AG09309 (cell line): ENCODE measurements at places on chromosomes 5 and 9.

DNA sequence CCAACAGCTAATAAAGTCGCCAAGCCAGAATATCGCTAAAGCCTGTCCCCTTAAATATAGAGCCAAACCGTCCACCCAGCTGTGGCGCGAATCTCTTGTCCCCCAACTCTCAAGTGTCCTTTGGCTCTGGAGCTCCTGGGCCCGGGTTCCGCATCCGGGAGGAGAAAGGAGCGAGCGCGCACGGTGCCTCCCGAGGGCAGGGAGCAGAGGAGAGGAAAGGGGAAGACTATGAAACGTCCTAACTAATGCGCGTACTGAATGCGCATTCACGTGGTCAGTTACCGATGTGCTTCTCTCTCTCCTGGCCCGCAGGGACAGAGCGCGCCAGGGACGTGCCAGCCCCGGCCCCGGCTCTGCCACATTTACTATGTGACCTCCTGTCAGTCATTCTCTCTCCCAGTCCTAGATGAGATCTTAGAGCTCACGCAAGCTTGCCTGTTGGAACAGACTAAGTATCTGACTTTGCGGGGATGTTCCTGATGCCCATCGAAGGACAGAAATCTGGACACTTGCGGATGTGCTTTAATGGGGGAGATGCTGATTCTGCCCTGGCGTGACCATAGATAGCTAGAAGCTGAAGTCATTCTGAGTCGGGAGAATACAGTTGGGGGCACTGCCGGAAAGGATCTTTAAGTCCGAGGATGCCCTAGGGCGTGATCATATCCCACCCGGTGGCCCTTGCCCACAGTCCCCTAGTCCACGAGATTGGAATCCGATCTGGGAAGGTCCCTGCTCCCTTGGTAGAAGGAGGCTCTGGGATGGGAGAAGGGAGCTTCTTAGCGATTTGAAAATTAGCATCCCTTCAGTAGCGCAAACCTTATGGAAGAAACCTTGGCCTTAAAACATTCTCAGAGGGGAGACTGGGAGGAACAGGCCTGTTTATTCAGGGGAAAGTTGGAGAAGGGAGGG is 5.7 kb upstream of the EBF1 start:
- DNase-seq = no peak

DNA sequence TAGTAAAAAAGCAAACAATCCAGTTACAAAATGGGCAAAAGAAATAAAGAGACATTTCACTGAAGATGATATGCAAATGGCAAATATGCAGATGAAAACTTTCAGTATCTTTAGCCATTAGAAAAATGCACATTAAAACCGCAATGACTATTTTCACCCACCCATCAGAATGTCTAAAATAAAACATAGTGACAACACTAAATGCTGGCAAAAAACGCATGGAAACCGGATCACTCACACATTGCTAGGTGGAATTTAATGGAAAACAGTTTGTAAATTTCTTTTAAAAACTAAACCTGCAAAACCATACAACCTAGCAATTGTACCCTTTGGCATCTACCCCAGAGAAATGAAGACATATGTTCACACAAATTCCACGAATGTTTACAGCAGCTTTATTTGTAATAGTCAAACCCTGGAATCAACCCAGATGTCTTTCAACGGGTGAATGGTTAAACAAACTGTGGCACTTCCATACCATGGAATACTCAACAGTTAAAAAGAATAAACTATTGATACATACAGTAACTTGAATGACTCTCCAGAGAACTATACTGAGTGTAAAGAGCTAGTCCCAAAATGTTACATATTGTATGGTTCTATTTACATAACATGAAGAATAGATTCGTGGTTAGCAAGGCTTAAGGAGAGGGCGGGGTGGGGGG is 17.2 kb upstream of the PAM start:
- DNase-seq = no peak

- DNase-seq = no peak
Observed at GRCh38 chr5:2111569-2112105, 228.9 kb upstream of the IRX4 start.

DNA sequence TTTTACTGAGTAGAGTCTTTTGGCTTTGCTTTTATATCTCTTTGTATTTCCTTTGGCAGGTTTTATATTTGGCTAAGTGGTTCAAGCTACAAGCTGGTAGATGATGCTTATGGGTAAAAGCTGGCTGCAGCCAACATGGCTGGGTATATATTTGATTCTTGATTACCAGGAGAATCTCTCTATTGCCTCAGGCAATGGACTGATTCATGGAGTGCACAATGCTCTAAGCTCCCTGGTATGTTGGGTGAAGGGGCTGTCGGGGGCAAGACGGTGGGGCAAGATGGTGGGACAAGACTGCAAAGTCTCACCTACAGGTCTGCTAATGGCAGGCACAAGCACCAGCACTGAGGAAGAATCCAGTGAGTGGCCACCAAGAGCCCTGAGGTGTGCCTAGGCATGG is 366.6 kb downstream of the DMAC1 start:
- DNase-seq = no peak

GRCh38 chr9:91500509-91501014 is 76.9 kb upstream of the NFIL3 start:
- DNase-seq = peak; percentile 68

GRCh38 chr9:136648751-136649150 is 14.0 kb upstream of the EGFL7 start:
- DNase-seq = no peak

DNA sequence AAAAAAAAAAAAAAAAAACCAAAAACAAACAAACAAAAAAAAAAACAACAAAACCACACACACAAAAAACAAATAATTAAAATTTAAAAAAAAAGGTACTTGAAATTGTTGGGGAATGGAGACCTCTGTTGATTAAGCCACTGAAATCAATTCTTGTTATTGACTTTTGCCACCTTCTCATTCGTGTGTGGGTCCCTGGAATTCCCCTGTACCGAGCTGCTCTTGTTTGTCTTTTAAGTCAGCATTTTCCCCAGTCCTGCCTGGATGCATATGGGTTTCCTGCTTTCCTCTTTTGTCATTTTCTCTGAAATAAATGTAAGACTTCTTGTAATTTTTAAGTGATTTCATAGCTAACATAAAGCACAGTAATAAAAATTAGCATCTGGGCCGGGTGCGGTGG is 45.5 kb downstream of the GPBP1 start:
- no peak for DNase-seq

DNA sequence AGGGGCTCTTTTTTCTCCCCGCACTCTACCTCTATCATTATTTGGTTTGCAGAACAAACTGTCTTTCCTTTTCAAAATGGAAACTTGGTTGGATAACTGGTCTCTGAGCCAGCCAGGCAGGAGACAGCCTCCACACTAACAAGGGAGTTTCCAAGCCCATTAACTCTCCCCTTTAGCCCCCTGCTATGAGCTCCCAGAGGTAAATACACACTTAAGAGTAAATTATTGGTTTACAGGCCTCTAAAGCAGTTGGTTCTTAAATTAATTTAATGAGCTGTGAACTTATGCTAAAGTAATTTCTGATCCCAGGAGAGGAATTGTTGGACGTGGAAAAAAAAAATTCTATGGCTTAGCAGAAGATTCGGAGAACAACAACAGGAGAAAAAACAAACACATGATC is 30.3 kb downstream of the EPB41L4A start:
- no peak for DNase-seq

DNA sequence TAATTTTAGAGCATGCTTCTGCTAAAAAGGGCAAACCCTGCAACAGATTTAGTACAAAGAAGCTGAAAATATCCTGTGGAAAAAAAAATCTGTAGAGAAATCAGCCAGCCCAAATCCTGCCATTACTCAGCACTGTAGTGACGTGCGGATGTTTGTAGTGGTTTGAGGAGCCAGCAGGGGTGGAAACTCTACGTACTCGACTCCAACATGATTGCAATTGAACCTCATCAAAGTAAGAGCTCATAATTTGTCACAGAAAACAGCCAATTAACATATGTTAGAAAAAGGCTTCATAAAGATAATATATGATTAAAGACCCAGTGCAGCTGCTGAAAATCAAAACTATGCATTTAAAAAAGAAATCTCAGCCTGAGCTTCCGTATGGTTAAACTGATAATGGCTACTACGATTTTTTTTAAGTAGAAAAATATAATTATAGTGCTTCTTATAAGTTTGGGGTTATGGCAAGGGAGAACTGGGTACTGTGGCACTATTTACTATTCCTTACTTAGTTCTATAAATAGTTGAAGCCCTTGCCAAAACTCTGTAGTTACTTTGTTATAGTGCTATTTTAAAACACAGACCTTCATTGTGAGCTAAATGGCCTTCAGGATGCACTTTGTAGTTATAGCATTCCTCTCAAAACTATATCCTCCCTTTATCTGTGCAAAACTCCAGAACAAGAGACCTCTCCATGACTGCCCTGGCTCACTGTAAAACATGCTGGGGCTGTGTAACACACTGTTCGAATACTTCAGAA is 49.4 kb downstream of the MEF2C start:
- DNase-seq = peak; percentile 16

DNA sequence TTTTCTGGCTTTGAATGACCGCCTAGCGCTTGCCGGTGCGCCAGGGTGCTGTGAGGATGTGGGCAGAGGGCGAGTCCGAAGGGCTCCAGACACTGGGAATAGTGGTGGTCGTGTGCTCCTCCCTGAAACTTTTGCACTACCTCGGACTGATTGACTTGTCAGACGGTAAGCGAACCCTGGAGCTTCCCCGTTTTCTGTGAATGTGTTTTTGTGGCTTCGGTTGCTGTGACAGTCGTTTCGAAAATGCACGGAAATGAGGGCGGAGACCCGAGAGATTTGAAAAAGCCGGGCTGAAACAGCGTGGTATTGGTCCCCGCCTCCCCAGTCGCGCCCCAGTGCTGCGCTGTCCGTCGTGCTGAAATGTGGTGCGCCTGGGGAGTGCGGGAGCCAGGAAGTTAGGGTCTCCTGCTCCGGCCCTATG is 102.5 kb upstream of the GABRP start:
- DNase-seq = no peak

DNA sequence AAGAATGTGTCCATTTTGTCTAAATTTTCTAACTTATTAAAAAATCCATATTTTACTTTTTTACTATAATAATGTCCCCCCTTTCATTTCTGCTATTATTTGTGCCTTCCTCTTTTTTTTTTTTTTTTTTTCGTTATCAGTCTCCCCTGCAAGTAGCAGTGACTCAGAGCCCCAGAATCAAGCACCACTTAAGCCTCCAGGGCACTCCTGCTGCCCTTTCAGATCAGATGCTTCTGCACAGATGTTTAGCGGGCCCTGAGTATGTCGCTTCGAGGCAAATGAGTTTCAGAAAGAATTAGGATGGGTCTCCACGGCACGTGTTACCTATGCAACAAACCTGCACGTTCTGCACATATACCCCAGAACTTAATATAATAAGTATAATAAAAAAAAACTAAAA is 11.7 kb downstream of the MED7 start:
- no peak for DNase-seq

DNA sequence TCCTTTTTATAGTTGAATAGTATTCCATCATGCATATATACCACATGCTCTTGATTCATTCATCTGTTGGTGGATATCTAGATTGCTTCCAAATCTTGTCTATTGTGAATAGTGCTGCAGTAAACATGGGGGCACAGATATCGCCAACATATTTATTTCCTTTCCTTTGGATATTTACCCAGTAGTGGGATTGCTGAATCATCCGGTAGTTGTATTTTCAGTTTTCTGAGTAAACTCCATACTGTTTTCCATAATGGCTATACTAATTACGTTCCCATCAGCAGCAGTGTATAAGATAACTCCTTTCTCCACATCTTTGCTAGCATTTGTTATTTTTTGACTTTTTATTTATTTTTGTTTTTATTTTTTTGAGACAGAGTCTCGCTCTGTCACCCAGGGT is 3.3 kb downstream of the SNX2 start:
- no peak for DNase-seq

DNA sequence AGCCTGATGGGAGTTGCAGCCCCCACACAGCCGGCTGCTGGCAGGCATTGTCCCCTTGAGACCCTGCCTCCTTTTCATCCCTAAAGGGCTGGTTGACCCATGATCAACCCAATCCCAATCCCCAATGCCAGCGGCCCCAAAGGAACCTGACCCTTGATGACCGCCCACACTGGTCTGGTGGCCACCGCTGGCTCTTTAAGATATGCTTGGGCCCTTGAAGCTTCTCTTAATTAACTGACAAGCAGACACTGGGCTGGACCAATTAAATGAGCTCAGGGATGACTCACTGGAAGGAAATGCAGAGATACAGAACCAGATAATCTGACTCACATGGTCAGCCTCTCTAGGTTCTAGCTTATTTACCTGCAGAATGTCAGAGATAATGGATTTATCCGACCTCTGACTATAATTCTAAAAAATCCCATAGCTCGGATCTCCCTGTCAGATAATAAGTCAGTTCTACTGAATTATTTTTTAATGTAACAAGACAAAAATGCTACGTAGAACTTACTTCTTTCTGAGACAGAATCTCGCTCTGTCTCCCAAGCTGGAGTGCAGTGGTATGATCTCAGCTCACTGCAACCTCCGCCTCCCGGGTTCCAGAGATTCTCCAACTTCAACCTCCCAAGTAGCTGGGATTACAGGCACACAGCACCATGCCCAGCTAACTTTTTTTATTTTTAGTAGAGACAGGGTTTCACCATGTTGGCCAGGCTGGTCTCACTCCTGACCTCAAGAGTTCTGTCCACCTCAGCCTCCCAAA is 11.1 kb upstream of the MLANA start:
- DNase-seq = peak; percentile 32

DNA sequence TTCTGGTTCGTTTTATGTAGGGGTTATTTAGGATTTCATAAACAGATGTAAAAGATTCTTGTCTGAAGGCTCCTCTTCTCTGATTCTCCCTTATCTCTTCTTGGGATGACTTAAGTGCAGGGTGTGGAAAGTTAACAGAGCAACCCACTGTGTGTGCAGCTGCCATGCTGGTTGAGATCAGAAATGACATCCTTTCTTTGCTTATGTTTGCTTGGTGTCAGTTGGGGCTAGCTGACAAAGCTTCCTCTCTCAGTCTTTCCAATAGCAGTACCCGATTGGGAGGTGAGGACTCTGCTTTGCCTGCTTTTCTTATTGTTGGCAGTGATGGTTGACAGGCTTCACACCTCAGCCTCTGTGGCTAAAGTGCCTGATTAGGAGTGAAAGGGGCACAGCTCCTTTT is 26.5 kb downstream of the OGN start:
- no peak for DNase-seq

GRCh38 chr9:35615981-35616680 is 2.1 kb downstream of the CD72 start:
- DNase-seq = no peak

GRCh38 chr5:2373631-2374030 is 377.8 kb downstream of the IRX2 start:
- no peak for DNase-seq

- no peak for DNase-seq
Observed at GRCh38 chr9:2465921-2466460, 155.6 kb upstream of the VLDLR start.

- DNase-seq = no peak
Observed at GRCh38 chr9:111897601-111898137, 1.1 kb downstream of the UGCG start.

DNA sequence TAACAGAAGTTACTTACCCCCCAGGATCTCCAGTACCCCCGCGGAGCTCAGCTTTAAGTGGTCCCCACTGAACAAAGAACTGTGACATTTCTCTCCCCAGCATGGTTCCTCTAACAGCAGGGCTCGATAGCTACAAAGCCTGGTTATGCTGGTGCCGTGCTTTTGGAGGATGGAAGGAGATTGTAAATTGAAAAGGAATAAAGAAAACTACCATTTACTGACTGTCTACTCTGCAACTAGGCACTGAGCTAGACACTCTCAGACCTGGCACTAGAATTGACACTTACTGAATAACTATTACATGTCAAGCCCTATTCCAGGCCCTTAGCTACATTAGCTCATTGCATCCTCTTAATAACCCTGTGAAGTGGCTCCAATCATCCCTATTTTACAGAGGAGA is 145.3 kb downstream of the TTLL11 start:
- no peak for DNase-seq

GRCh38 chr5:112419986-112420864 is 1.1 kb upstream of the EPB41L4A start:
- no peak for DNase-seq
